ENCODE measurements at places on chromosomes 4 and X. TPM values are rescaled to one million over a fixed set of nuclear protein-coding genes. Genes with fewer than 3 reads are reported as not detected.

Gene TAF7L
- not detected for total RNA-seq

Gene PPARGC1A
- total RNA-seq, result not detected

Gene DMP1
- total RNA-seq, result not detected

Gene KLKB1
- total RNA-seq, result 1.2 TPM

Gene RWDD4
- total RNA-seq, result 9.9 TPM

Gene OCIAD1
- total RNA-seq, result 85.7 TPM

Gene PTPN13
- total RNA-seq, result 4.1 TPM

- no peak for DNase-seq
These were observed 121.7 kb upstream of the DIPK2B start for GRCh38 chrX:45322382-45322781.

DNA sequence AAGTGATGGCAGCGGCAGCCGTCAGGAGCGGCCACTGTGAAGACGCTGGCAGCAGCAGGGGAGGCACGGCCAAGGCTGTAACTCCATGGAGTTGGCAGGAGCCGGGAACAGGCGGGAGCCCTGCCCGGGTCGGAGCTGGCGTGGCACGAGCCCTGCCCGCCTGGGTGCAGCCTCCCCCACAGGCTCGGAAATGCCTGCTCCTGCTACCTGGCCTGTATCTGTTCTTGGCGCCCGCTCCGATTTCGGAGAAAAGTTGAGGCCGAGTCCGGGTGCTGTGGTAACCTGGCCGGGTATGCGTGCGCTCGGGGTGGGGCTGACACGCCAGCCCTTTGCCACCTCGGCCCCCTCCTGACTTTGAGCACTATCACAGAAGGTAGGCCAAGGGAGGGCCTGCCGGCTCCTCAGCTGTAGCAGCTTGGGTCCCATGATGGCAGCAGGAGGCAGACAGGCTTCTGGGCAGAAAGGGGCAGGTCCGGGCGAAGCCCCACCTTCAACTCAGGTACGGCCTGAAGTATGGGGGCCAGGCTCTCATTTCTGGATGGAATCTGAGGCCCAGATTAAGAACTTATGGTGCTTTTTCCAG, 51.2 kb upstream of the SHISA3 start:
- DNase-seq, result no peak

GRCh38 chrX:38150993-38151392, 69.7 kb downstream of the SRPX start:
- DNase-seq, result no peak

- DNase-seq, result no peak
These were observed 22.5 kb downstream of the TCEAL1 start for GRCh38 chrX:103651151-103651773.

DNA sequence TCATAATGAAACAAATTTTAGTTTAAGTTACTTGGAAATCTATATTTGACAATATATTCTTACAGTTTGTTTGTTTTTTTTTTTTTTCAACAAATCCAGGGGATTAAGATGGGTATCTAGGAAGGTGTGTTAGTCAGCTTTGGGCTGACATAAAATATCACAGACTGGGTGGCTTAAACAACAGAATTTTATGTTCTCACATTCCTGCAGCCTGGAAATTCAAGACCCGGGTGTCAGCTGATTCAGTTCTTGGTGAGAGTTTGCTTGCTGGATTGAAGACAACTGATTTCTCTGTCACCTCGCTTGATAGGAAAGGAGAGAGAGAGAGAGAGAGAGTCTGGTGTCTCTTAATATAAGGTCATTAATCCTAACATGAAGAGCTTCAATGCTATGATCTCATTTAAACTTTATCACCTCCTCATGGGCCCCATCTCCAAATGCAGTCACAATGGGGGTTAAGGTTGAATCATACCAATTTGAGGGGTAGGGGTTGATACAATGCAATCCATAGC, 465.2 kb downstream of the CENPC start:
- DNase-seq, result no peak

- no peak for DNase-seq
These were observed 295.4 kb upstream of the KLF3 start for GRCh38 chr4:38368613-38369012.

DNA sequence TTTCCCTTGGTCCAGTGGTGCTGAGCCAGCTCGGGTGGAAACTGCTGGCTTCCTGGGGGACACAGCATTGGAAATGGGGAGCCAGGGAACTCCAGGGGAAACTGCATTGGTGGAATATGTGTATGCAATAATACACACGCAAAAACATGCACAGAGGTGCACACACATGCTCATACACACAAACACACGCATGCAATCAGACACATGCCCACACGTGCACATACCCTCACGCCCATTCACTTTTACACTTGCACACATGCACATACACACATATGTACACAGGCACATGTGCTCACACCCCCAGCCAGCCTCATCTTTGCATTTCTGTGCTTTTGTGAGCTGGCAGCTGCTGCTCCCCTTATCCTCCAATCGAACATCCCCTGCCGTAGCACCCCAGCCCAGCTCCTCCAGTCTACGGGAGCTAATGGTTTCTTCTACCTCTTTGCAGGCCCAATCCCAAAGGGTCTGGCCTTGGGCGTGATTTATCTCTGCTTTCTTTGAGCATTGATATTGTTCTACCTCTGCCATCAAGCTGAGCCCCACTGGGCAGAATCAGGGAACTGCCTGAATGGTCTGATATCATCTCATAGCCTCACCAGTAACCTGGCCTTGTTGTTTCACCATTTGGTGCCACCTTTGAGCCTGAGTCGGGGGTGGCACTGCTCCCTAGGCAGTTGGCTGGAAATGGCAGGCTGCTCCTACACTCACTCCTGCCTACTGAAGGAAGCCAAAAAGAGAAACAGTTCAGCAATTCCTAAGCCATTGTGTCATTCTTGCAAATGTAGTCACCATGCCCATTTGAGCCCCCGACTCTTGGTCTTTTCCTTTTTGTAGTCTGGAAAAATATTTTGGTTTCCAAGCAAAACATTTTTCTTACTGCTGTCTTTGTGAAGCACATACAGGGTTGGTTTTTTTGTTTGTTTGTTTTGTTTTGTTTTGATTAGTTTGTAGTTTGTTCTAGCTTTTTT, 104.4 kb upstream of the MAMLD1 start:
- DNase-seq, result no peak

GRCh38 chr4:158810487-158811215, 41.8 kb downstream of the FNIP2 start:
- DNase-seq, result no peak

DNA sequence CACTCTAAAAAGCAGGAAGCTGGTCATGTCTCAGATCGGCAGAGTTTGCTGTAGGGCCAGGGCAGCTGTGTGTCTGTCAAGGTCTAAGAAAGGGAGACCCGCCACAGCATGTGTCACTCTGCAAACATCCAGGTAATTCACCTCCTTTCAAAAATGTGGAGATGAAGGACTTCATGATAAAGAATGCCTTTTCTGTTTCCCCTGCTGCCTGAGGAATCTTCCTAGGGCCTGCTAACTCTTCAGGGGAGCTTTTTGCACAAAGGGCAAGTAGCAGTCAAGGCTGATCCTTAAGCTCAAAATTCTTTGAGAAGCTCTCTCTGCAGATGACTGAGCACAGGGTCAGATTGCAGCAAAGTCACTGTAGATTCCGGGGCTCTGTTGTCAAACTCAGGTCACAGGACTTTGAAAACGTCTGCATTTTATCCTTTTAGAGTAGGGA, 21.1 kb downstream of the RASL11B start:
- no peak for DNase-seq

Measured in CD4-positive, alpha-beta T cell (primary cell).